NCI-H446 treated with DMSO at 0.1 percent for 48 hours (cell line): ENCODE measurements at places on chromosomes 3 and 15.
A peak's percentile ranks its signal among the peaks of the same experiment; 100 is the strongest.

GRCh38 chr3:73432023-73432705 is 192.6 kb downstream of the PDZRN3 start:
- DNase-seq, result peak; percentile 2

- no peak for DNase-seq
Measured at GRCh38 chr3:57966829-57967228, 41.4 kb upstream of the FLNB start.

DNA sequence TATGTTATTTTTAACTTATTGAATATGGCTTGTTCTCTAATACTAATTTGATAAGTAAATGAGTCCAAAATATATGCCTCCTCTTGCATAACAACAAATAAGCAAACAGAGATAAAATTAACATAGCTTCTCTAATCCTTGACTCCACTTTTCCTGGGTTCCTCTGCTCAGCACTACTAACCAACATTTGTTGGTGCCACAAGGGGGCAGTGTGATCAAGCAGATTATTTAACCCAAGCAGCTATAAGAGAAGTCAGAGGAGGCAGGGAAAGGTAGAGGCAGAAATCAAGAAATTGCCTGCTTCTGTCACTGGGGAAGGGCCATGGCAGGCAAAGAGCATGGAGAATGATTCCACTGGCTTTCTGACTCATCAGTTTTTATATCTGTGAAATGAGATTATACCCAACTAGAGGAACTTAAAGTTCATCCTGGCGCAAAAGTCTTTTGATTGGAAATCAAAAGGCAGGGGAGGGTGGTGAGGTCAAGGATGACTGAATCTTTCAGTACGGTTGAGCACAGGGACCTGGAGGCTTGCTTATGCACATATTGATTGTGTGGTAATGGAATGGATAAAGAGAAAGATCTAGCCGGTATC is 152.2 kb downstream of the IGSF11 start:
- DNase-seq, result no peak

GRCh38 chr3:155070932-155071387 is 9.2 kb upstream of the MME start:
- DNase-seq, result no peak

GRCh38 chr3:180871901-180872300 is 40.6 kb upstream of the FXR1 start:
- DNase-seq, result no peak

DNA sequence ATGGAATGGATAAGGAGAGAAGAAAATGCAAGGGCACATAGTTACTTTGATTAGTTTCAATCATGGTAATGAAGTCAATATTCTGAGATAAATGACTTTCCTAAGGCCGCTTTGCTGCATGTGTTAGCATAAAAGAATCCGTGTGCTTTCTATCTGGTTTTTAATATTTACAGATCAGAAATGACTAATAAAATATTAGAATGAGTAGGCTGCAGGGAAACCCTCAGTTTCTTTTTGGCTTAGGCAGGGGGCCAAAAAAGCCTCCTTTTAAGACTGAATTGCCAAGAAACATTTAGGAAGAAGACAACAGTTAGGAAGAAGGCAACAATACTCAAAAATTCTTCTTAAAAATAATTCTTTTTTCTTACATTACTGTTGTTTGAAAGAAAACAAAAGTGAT is 11.6 kb downstream of the NEK11 start:
- no peak for DNase-seq

- DNase-seq, result no peak
Measured at GRCh38 chr3:192817506-192817905, 90.2 kb upstream of the FGF12 start.

- DNase-seq, result no peak
Measured at GRCh38 chr3:157718800-157719199, 215.6 kb upstream of the VEPH1 start.

- DNase-seq, result peak; percentile 23
Measured at GRCh38 chr3:197942956-197943556, 6.9 kb upstream of the RPL35A start.

- no peak for DNase-seq
Measured at GRCh38 chr3:138398791-138399575, 35.4 kb upstream of the ESYT3 start.

DNA sequence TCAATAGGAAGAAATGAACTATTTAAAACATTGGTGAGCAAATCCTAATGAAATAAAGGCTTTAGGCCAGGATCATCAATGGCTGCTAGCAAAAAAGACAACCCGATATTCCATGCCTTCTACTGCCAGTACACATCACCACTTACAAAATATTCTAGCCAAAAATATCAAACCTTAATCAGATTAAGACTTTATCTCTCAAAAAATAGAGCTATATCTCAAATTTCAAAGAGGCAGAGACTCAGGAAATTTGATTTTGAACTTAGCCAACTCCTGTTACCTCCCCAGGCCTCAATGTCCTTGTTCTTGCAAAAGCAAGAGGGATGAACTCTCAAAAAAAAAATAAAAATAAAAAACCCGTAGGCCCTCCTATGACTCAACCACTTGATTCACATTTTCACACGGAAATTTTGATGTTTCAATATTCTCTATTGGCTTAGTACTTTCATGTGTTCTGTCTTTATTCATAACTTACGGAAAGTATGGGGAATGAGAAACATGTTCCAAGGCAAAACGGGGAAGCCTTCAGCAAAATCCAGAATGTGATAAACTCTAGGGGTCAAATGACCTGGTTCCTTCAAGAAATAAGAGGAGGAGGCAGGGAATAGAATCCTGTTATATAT is 273.3 kb upstream of the ZPLD1 start:
- no peak for DNase-seq

DNA sequence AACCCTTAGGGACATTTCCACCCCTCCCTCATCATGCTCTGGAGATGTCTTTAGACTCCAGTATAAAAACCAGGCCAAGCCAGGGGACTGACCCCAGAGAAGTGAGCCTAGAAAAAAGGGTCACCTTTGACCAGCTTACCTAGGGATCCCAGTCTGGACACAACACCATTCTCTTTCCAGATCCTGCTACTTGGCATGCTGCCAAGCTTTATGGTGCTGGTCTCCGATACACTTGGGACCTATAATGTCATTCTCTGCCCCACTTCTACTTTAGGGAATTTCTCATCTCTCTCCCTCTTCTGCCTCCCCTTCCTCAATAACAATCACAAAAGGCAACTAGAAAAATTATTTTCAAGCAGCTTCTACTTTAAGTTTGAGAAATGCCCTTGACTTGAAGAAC is 124.4 kb downstream of the LRRN1 start:
- DNase-seq, result no peak

GRCh38 chr3:105584003-105584790 is 217.5 kb downstream of the ALCAM start:
- no peak for DNase-seq

- DNase-seq, result no peak
Measured at GRCh38 chr3:197258168-197258755, 40.1 kb downstream of the DLG1 start.

DNA sequence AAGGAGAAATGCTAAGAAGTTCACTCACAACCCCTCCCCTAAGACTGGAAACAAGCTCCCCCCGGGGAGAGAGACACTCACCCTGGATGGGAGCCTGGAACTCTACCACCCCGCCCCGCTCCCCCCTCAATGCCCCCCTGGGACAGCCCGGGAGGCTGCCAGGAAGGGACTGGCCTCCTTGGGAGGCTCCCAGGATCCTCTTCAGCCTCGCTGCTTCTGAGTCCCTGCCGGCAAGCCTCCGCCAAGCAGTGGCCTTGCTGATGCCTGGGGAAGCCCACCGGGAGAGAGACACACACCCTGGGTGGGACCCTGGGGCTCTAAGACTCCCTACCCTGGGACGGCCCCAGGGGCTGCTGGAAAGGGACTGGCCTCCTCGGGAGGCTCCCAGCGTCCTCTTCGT is 33.4 kb downstream of the CPEB1 start:
- DNase-seq, result no peak

DNA sequence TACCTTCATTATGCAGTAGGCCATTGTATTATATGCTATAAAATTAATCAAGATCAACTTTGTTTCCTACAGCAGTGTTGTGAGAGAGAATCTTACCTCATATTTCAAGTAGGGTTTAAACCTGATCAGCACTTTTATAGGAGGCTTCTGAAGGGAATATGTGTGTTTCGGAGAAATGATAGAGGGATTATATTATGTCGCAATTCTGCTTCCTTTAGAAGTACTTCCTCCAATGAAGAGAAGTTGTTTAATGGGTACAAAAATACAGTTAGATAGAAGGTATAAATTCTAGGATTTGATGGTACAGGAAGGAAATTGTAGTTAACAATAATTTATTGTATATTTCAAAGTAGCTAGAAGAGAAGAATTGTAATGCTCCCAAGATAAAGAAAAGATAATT is 54.9 kb downstream of the NSUN3 start:
- DNase-seq, result no peak

DNA sequence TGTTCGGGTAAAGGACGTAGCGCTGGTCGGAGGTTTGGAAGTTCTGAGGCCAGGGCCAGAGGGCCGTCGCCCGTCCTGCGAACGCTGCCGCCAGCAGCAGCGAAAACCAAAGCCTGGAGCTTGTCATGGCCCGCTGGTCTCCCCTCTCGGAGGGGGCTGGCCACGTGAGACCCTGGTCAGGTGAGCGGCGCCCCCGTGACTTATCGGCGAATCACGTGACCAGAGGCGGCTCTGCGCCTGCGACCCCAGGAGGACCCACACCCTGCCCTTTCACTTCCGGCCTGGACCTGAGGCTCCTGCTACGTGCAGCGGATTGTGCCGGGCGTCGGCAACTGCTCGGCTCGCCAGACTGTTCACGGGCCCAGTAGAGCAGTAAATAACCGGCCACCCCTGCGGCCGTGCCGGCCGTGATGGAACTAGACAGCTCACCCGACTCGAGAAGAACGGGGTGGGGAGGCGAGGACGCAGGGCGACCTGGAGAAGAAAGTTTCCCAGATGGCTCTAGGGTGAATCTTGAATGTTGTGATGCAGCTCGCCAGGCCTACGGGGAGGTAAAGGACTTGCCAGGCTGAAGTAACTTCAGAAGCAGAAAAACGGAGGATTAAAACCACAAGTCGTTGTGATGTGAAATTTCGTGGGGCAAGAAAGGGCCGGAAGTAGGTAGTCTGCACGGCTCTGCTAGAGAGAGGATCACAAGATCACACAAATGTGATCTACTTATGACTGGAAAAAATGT is at the start of gene HEXA:
TSS of gene HEXA (minus strand) at position 169 of the 736 bp plus-strand sequence. CDS start at position 127, 42 bp downstream.
- DNase-seq, result peak; percentile 78

DNA sequence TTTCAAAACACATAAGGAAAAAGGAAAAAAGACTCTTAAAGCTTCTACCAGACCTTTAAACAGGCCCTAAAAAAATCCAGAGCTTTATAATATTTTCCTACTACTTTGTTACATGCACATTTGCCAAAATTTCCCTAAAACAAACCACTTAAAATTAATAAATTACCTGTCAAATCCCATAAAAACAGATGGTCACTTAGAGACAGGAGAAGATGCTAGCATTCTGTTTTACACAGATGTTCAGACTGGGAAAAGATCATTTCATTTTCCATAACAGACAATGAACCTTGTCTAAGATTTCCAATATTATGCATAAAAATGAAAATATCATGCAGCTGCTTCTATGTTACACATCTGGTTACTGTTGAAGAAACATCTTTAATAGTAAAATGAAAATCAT is 66.6 kb downstream of the SUCLG2 start:
- DNase-seq, result peak; percentile 63

- DNase-seq, result no peak
Measured at GRCh38 chr3:176950743-176951142, 246.5 kb downstream of the TBL1XR1 start.

- no peak for DNase-seq
Measured at GRCh38 chr15:101190092-101190595, 61.7 kb downstream of the CHSY1 start.

DNA sequence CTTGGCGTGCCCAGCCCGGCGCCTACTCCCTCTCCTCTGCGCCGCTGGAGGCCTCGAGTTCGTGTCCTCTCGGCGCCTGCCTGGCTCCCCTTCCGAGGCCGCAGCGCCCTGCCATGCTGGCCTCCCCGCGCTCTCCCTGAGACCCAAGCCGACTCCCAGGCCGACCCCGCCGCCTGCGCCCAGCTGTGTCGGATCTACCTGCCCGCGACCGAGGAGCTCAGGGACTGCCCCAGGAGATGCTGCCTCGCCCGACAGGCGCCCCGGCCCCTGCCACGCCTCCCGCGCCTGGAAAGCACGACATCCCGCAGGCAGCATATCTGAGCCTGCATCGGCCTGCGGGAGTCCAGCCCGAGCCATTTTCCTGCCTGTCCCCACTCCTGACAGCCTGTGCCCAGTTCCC is 16.1 kb downstream of the PAQR9 start:
- no peak for DNase-seq

DNA sequence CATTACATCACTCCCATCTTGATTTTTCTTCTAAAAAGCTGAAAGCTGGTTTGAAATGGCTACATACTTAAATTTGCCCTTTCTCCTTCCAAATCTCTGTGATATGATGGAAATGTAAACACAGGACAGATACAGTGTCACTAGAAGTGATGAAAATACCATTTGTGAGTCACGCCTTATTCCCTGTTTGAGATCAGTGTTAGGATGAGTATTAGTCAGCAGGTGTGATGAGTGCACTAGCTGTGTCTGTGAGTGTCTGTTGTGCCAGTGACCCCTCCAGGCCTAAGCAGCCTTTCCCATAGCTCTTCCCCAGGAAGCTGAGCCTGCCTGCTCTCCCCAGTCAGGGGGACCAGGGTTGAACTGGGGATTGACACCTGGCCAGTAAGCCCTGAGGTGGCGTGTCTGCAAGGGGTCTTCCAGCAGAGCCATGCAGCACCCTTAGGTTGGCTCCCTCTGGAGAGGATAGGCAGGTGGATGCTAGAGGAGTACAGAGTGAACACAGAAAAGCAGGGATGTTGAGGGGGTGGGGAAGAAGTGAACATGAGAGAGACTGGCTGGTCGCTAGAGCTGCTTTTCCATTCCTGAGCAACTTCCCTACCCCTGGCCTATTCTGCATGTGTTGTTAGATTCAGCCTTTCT is 92.0 kb downstream of the PDE8A start:
- DNase-seq, result no peak

DNA sequence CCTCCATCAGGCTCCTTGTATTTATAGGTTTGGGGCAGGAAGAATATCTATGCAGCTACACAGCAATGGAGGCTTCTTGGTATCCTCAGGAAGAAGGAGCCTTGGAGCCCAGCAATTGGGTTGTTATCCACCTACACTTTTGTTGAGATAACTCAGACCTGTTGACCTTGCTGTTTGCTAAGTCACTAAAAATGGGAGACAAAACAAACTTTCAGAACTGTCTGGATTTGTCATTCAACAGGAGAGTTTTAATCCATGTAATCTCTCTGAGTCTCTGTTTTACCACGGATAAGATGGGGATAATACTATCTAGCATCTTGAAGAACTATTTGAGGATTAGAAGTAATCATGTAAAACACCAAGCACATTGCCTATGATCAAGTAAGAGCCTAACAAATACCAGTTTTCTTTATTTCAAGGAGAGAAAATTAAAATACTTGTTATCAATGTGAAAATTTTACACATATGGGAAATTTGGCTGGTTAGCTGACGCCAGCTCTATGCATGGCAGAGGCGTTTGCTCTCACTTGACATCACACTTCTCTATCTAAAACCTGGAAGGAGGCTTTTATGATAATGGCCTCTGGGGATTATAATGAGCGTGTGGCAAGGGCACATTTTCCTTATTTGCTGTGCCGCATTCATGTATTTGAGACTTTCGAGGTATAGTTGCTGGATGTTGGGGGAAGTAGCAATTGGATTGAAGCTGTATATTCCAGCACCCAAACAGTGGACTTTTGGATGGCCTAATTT is 215.6 kb downstream of the PDCD6IP start:
- DNase-seq, result no peak

GRCh38 chr3:10370429-10370828 is 49.5 kb upstream of the SEC13 start:
- DNase-seq, result no peak

GRCh38 chr15:28125673-28126651 is 26.8 kb upstream of the OCA2 start:
- DNase-seq, result no peak
